ENCODE measurements at places on chromosomes 1 and 21.

DNA sequence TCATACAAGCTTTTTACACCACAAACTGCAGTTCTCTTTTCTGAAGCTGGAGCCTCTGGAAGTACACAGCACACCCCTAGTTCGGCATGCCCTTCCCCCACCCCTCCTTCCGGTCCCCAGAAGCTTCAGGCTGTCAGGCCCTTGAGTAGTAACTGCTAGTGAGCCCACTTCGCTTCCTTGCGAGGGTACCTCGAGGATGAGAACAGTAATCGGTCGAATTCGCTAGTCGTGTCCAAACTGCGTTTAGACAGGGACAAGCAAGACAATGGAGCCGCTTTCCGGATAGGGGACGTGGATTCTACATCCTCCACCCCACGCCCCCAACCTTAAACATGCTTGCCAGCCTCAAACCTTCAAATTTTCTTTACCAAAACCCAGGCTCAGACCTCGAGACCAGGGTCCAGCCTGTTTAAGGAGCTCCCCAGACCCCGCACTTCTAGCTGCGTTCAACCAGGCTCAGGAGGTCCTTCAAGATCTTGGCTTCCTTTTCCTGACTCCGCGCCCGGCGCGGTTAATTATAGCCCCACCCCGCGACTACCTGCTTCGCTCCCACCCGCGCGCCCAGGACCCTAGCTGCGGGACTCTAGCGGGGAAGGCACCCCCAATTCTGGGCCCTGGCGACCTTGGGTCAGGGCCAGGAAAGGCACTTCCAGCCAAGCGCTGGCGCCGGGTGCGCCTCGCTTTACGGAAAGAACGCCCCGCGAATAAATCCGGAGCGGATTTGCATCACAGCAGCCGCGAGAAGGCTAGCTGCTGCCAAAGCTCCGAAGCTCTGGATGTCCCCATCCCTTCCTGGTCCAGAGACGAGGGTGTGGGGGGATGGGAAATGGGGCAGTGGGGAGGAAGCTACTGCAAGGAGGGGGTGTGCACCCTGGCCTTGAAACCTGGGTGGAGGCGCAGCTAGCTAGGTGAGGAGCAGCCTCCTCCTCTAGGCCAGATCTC lies 8.1 kb upstream of the TSPAN1 start:
- DNase-seq: no peak

DNA sequence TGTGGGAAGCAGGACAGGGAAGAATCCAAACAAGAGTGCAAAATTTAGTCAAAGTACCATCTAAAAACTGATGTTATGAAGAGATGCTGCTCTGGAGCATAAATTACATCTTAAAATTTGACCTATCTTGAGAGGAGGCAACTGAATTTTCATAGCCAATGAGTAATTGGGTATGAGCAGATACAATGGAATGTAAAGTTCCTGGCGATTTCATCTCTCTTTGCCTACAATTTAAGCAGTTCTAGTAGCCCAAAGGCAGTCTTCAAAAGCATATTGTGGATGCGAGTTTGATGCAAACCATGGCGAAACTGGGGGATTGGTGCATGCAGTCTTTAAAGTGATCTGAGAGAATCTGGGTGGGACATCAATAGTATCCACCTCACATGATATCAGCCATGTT lies 1265.9 kb downstream of the BRINP3 start:
- no peak for DNase-seq

GRCh38 chr1:165342168-165342567 lies 14.3 kb downstream of the LMX1A start:
- no peak for DNase-seq

GRCh38 chr1:10898921-10899320 lies 102.5 kb upstream of the CASZ1 start:
- DNase-seq: no peak

DNA sequence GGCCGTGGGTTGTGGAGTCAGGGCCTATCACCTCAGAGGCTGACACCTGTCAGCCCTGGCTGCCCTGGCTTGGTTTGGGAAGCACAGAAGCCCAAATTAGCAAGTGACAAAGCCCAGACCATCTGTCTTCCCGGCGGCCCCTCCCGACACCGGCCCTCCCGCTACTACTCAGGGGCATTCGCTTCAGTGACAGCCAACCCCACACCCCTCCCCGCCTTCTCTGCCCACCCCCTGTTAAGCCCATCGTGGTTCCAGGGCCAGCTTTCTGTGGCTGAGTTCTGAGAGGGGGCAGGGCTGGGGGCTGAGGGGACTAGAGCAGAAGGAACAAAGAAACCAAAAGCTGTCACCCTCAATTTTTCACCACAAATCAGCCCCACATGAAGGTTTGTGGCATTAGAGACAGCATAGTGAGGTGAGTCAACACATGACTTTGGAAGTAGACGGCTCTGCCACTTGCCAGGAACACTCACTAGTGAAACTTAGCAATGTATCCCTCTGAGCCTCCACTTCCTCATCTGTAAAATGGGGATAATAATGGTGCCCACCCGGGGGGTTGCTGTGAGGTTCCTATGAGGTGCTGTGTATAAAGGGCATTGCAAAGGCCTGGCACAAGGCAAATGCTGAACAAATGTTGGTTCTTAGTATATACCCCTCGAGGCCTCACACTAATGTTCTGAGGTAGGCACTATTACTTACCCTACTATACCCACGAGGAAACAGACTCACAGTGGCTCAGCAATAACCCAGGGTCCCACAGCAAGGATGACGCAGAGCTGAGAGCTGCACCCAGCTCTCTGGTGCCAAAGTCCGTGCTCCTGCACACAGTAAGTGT lies 5.2 kb upstream of the TNNI1 start:
- DNase-seq: no peak

Data from NCI-H1105 treated with DMSO at 0.1 percent for 48 hours (cell line).